ENCODE measurements at places on chromosomes 5 and 9.

DNA sequence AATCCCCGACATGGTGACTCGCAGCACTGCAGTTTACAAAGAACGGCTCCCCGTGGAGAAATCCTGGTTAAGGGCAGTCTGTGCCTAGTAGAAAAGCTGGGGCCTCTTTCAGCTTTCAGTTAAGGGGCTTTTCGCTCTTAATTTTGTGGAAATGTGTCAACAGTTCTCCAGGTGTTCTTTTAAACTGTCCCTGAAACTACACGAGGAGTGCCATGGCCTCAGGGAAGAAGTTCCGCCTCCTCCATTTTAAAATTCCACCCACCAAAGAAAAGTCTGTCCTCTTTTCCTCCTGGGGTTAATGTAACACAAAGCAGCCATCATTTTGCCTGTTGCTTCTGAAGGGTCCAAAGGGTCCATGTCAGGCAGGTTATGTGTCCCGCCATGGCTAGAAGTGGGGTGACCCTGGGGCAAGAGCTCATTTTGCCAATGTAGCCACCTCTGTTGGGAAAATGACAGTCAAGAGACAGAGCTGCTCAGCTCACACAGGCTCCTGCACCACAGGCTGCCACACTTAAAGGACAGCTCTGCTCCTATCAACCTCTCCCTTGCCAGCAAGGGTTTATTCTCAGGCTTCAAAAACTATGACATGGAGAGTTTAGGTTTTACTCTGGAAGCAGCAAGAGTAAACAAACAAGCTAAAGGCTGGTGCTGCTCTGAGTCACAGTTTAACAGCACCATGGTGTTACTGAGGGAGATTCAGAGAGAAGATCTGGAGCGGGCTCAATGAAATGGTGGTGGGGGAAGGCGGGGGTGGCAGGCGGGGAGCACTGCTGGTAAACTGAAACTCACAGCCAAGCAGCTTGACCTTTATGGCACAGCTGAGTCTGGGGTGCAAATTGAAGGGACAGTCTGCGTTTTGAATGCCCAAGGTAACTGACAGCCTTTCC lies 3.2 kb downstream of the WHRN start:
- DNase-seq = no peak

GRCh38 chr5:159817262-159818029 lies 98.8 kb upstream of the ADRA1B start:
- DNase-seq = no peak

- DNase-seq = no peak
Measured at GRCh38 chr5:122237906-122238305, 74.1 kb upstream of the SNCAIP start.

DNA sequence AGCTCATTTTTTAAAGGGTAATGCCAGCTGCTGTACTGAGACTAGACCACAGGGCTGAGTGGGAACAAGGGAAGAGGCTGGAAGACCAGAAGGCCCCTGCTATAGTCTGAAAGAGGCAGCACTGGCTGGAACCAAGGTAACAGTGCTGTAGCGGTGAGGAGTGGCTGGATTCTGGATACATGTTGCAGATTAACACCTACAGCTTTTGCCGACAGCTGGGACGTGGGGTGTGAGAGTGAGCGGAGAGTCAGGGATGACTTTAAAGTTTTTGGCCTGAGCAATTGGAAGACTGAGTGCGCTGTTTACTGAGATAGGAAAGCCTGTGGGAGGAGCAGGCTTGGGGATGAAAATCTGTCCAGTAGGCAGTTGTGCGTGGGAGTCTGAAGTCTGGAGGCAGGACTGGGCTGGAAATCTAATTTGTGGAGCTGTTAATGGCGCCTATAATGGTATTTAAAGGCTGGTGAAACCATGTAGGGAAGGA lies 26.5 kb downstream of the AQP7 start:
- no peak for DNase-seq

DNA sequence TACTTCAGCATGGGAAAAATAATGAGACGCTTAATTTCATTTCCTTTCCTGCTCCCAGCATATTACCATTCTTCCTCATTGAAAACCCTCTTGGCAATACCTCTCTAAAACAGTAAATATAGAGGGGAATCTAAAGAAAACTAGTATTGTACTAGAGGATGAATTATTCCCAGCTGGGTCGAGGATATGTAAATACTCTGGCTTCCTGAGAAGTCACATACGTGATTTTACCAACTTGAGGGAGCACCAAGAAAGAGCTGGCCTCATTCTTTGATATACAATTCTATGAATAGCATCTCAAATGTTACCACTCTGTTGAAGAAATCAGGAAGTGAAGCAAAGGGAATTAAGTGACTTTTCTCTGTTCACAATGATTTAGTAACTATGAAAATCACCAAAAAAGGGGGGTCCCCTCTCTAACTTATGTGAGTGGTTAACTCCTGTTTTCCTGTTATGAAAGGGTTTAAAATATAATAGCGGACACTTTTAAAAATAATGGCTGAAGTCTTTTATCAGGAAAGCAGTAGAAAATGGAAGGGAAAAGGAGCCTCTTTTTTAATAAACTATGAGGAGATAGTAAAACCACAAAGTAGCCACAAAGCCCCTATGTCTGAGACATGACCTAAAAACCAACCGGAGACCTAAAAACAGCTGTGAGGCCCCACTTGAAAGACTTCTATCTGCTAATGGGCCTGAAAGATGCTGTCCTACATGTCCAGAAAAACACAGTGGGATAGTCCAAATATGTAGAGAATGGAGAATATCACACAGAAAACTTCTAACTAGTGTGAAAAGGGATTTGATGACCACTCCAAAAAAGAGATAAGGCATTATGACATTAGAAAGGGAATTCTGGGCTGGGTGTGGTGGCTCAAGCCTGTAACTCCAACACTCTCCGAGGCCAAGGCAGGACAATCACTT lies 42.6 kb downstream of the LPAR1 start:
- DNase-seq = no peak

Data from stimulated activated CD4-positive, alpha-beta T cell treated with anti-CD3 and anti-CD28 coated beads, Interleukin-1b, Interleukin-23, amount 100 ng/mL, for 1 hour (primary cell).